Psoas muscle (tissue), 8 donors: ENCODE measurements at places on chromosomes 2 and 18. TPM values are rescaled to one million over a fixed set of nuclear protein-coding genes. Genes with fewer than 3 reads are reported as not detected.

- DNase-seq = no peak
Measured at GRCh38 chr2:241908686-241909420, 39.3 kb downstream of the RTP5 start.

DNA sequence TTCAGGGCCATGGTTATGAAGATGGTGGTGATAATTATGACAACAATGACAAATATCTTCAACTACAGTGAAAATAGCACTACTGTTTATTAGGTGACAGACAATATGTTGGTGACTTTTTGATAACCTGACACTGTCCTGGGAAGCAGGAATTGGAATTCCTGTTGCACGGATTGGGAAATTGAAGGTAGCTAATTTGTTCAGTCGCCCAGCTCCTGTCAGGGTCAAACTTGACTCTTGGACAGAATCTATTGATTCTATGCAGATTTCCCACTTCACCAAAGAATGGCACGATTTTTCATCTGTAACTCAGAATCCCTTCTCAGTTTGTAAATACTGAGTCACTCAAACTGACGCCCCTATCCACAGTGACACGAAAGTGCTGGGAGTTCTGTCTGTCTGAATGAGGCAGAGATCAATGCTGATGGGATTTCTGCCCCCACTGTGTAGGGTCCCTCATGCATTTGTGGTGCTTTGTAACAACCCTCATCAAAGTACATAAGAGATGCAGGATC lies 779.5 kb upstream of the ID2 start:
- DNase-seq = no peak

DNA sequence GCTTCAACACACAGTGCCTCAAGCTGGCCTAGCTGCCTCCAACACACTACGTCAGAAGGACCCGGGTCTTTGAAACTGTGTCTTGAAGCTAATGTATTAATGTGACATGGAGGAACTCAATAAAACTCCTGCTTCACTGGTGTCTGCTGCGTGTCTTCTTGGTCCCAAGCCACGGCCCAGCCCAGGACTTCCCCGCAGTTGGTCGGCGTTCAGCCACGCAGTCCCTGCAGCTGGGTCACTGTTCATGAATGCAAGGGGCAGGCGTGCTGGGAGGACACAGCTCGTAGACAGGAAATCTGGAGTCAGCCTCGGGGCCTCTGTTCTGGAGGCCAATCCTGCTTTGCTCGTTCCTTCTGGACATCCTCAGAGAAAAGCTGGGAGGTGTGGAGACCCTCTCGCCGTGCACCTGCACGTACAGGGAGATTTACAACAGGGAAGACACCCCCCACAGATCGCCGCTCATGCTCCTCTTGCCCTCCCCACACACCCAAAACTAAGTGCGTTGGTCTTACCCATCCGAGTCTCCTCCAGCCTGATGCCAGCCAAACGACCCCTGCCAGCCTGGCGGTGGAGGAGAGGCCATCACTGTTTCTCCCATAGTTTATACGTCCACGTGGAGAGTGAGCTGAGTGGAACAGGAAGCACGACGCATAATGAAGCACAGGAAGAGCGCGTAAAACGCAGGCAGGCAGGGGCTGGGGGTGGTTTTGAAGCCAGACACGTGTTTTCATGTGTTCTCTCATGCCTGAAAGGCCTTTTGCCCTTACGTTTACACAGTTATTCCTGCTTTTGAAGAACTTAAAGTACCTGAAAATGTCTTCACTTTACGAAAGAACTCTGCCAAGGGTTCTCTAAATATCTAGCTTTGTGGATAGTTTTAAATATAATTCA lies 39.7 kb downstream of the ADI1 start:
- peak; percentile 24 for DNase-seq

DNA sequence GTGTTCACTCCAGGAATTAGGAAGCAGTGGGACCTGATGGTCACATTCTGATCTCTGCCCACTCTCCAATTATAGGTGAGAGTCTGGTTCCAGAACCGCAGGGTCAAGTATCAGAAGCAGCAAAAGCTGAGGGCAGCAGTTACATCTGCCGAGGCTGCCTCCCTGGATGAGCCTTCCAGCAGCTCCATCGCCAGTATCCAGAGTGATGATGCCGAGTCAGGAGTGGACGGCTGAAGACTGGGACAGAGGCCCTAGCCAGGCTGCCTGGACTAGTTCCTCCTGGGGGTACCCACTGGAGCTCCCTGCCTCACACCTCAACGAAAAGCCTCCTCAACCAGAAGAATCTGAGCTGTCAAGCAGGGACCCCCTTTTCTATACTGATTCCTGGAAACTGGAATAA lies 3.3 kb upstream of the SMYD5 start:
- DNase-seq = no peak

DNA sequence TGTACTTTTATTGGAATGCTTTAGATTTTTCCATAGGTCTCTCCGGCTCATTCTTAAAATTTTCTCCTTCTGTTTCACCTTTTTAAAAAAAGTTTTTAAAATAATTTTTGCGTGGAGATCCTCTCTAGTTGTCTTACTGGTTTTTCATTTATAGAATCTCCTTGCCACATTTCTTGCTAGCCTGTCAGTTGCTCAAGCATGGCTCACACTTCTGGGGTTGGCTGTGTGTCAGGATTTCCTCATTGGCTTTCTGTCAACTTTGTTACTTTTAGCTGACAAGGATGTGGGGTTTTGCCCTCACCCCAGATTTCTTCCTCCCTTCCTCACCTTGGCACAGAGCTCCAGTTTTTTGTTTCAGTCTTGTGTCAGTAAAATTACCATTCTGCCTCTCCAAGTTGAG lies 124.6 kb downstream of the ZNF407 start:
- no peak for DNase-seq

- no peak for DNase-seq
Measured at GRCh38 chr2:79994965-79995364, 309.6 kb downstream of the LRRTM1 start.

DNA sequence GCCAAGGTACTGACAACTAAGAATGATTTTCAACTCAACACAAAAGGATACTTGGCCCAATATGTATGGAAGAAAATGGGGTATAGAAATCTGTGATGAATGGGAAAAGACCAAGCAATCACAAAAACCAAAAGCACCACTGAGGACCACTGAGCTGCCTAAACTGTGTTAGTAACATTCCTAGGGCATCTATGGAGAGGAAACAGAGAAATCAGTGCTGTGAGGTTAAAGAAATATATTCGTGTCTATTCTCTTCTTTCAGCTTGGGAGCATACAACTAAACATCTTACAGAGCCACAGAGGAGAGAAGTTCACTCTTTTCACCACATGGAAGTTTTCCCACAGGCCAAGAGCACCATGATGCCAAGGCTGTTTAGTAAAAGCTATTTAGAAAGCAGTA lies 47.3 kb upstream of the CALCRL start:
- no peak for DNase-seq

Gene REG3A
- total RNA-seq = not detected

GRCh38 chr18:79506191-79507075 lies 110.7 kb downstream of the NFATC1 start:
- DNase-seq = peak; percentile 78

Gene PSD4
- 1.0 TPM for total RNA-seq

Gene SLC25A52
- total RNA-seq = not detected

Gene PMAIP1
- total RNA-seq = 0.43 TPM

Gene TUBA4B
- total RNA-seq = not detected

DNA sequence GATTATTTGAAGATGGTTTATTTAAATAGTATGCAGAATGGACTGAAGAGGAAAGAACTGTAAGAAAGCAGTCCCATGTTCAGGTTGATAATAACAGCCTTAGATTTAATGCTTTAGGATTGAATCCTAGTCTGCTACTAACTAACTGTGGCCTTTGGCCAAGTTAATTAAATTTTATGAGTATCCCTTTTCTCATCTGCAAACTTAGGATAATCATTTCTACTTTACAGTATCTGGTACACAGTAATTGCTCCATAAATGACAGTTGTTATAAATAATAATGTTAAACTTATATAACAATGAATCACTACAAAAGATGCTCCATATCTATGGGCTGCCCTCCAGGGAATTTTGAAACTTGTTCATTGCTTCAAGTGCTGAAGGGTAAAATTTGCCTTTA lies 41.0 kb downstream of the FAP start:
- DNase-seq = no peak

Gene ZBTB7C
- 0.78 TPM for total RNA-seq

- no peak for DNase-seq
Measured at GRCh38 chr2:181887045-181887444, 4.5 kb upstream of the ITPRID2 start.

Gene SLC4A5
- 0.57 TPM for total RNA-seq

- DNase-seq = peak; percentile 49
Measured at GRCh38 chr2:240245706-240246105, 105.2 kb upstream of the OTOS start.

Gene COMMD1
- total RNA-seq = 39.1 TPM

DNA sequence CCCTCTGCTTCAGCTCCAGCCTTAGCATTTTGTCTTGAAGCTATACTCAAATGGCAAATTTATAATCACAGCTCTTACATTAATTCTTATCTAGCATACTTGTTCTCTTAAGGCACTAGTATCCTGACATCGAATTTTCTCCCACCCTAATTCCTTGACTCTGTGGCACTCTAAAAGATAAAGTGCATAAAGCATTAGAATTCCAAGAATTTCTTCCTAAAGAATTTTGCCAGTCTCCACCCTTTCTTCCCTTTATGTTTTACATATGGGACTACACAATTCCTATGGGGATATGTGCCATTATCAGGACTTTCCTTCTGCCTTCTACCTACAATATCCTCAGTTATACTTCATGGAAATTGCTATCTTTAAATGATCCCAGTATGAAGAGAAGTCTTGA lies 560.3 kb downstream of the ARHGAP15 start:
- no peak for DNase-seq

Gene SERPINB4
- not detected for total RNA-seq

Gene FIGN
- total RNA-seq = 1.2 TPM

Gene DYSF
- 123 TPM for total RNA-seq

DNA sequence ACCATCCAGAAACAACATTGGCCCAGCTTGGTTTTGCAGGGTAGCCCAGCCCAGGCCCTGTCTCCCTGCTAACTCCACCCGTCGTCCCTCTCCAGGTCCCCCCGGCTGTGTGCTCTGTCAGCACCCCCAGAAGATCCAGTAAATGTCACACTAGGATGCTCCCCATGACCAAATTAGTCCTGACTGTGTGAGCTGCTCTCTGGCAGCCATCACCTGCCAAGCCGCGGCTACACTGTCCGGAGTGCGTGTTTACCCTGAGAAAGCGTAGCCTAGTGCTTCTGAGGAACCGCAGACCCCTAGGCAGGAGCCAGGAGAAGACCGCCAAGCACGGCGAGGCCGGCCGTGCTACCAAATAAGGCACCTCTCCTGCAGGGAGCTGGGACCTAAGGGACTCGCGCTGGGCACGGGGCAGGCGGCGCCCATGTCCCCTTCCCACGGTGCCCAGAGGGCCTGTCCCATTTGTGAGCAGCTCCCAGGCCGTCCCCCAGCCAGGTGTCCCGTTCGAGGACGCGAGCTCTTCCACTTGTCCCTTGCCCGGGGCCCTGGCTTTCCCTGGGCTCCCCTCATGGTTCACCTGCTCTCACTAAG lies 849.9 kb downstream of the RNF144A start:
- DNase-seq = no peak

Gene MC5R
- total RNA-seq = not detected

GRCh38 chr2:176174382-176174823 lies 14.1 kb upstream of the HOXD1 start:
- DNase-seq = no peak

Gene FSHR
- not detected for total RNA-seq

Gene CCDC148
- not detected for total RNA-seq

DNA sequence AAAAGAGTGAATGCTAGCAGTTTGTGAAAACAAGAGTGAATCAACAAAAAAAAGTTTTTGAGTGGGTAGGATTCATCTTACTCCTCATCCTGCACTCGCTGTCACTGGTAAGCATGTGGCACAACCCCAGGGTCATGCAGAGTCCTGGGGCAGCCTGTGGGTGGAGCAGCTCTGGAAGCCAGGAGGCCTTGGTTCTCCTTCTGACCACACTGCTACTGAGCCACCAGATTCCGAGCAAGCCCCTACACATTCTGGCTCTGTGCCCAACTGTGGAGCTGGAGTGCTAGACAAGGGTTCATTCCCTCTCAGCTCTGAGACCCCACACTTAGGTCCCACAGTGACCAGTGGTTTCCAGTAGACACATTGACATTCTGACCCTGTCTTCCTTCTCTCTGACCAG lies 670.6 kb downstream of the BCL11A start:
- no peak for DNase-seq

GRCh38 chr2:35783723-35784122 lies 571.9 kb upstream of the CRIM1 start:
- no peak for DNase-seq

GRCh38 chr2:12057436-12058166 lies 311.2 kb downstream of the LPIN1 start:
- peak; percentile 60 for DNase-seq

Gene STAT4
- total RNA-seq = 0.53 TPM

DNA sequence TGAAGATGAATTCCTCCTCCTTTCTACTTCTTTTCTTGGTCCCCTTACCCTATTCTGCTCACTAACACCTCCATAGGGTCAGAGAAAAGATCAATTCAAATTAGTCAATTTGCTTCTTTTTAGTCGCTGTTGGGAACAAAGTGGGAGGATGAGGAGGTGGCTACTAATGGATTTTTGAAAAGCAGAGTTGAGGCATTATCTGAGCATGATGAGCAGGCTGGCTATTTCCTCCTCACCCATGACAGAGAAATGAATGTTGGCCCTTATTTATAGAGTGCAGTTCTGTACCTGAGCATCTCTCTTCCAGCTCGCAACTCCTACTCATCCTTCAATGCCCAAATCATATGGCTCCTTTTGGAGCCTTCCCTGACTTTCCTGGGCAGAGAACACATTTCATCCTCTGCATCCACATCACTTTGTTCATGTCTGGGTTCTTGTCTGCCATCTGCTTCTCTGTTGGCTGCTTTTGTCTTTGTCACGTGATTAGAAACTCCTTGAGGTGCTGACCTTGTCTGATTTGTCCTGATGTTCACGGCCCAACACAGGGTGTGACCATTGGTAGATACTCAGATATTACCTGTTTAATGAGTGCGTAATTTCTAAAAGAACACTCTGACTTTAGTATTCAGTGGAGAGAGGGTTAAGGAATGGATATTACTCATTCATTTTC lies 45.9 kb downstream of the CYRIA start:
- no peak for DNase-seq

GRCh38 chr2:143451642-143452281 lies 322.5 kb downstream of the ARHGAP15 start:
- no peak for DNase-seq
